ENCODE measurements at places on chromosomes 3 and 15.

- no peak for DNase-seq
Measured at GRCh38 chr3:99324636-99325203, 313.7 kb upstream of the COL8A1 start.

- DNase-seq, result no peak
Measured at GRCh38 chr15:25803036-25803435, 60.1 kb downstream of the ATP10A start.

DNA sequence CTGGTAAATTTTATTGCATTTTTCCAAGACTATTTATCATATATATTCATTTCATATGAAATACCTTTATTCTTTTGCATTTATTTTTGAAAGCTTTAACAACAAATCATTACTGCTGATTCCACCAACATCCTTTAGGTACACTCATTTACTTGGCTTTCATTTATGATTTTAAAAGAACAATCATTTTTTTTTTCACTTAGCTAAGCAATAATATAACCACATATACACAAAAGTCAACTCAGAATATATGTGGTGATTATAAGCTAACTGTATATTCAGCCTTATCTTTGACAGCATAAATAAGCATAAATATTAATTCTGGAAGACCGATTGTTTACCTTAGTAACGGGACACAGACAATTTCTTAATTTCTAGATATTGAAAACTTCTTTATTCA is 458.6 kb upstream of the ZNF385D start:
- DNase-seq, result no peak

- no peak for DNase-seq
Measured at GRCh38 chr3:112472691-112473090, 26.6 kb downstream of the BTLA start.

DNA sequence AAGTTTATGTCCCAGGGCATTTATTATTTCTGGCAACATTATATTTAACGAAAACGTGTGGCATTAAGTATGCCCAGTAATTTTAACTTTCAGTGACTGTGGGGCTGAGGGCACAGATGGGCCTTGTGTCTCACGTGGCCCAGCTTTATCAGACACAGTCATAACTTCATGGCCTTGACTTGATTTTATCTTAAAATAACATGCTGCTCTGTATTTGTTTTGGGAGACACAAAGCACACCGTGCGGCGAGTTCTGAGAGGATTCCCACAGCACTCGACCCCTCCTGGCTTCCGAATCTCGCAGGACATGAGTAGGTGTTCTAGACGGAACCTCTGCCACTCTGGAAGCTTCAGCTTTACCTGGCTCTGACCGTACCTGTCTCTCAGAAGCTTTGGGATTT is 180.8 kb downstream of the ADAMTS17 start:
- no peak for DNase-seq

Data from activated CD4-positive, alpha-beta T cell treated with anti-CD3 and anti-CD28 coated beads, Interleukin-2, amount 50 U/mL, for 16 hours (primary cell).